Uterus (tissue), 4 donors: ENCODE measurements at places on chromosomes 12 and 14. TPM values are rescaled to one million over a fixed set of nuclear protein-coding genes. Genes with fewer than 3 reads are reported as not detected.

The POTEM gene
- not detected for total RNA-seq

The TAS2R50 gene
- 20.0 TPM for total RNA-seq

The GPX2 gene
- total RNA-seq, result not detected

The NINJ2 gene
- 0.97 TPM for total RNA-seq

The KCNK10 gene
- not detected for total RNA-seq

The MANSC4 gene
- 0.73 TPM for total RNA-seq

The DIP2B gene
- total RNA-seq, result 8.5 TPM

The TAS2R42 gene
- total RNA-seq, result not detected

The PTHLH gene
- total RNA-seq, result not detected

The DPPA3 gene
- not detected for total RNA-seq

The MYBPC1 gene
- 0.73 TPM for total RNA-seq

The ABHD12B gene
- total RNA-seq, result not detected

The MMP19 gene
- total RNA-seq, result 36.6 TPM

The NIN gene
- total RNA-seq, result 43.9 TPM

The PTPN21 gene
- 17.7 TPM for total RNA-seq

The APOF gene
- total RNA-seq, result not detected

The LMNTD1 gene
- total RNA-seq, result not detected

The ALX1 gene
- 0.61 TPM for total RNA-seq

The NID2 gene
- 8.2 TPM for total RNA-seq

The SSPN gene
- total RNA-seq, result 49.8 TPM

The ALG10B gene
- 66.6 TPM for total RNA-seq
